Naive thymus-derived CD8-positive, alpha-beta T cell (primary cell): ENCODE measurements at places on chromosomes 4 and X.

GRCh38 chrX:19990151-19990555 lies 708 bp downstream of the BCLAF3 start:
- H3K36me3 ChIP-seq = no peaks in the 10 kb centered on the region
- peak overlapping the region; percentile 61 for H3K27ac ChIP-seq
- DNase-seq = no peak
- peaks cover 28% of the 10 kb centered on the region for H3K4me1 ChIP-seq

DNA sequence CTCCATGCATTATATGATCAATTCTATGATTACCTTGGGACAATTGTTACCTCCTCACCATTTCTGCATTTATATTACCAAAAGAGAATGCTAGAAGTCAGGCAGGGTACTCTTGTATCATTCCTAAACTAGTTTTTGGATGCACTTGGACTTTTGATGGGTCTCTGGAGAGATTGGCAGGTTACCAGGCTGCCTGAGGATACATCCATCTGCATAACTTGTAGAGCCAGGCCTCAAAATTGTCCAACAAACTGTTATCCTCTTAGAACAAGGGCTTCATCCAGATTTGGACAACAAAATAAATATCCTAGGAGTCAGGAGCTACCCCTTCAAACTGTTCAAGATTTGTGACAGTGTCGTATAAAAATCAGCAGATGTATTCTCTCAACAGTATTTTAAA lies 326.1 kb downstream of the IL15 start:
- H3K27me3 ChIP-seq = peaks cover 18% of the 10 kb centered on the region
- H3K27ac ChIP-seq = no peak overlapping the region
- no peaks in the 10 kb centered on the region for H3K4me1 ChIP-seq
- DNase-seq = no peak
- H3K4me3 ChIP-seq = no peak overlapping the region

GRCh38 chr4:74127745-74128144 lies 28.8 kb upstream of the CXCL2 start:
- no peak overlapping the region for H3K27ac ChIP-seq
- H3K4me1 ChIP-seq = no peaks in the 10 kb centered on the region
- DNase-seq = no peak
- H3K27me3 ChIP-seq = no peaks in the 10 kb centered on the region

DNA sequence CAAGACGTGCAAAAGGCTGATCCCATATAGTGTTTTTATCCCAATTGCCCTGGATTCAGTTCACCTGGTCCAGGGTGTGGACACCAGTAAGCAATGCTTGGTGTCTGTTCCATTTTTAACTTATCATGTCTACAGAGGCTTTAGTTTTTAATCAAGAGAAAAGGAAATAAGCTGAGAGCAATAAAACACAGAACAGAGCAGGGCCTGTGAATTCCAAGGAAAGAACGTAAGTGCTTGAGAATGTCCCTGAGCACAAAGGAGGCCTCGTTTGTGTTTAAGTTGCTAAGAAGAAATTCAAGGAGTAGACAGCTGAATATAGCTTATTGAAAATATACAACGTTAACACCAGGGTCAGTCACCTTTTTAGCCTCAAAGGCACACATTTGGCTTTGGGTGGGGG lies 191.3 kb downstream of the GPC3 start:
- H3K27ac ChIP-seq = no peak overlapping the region
- no peaks in the 10 kb centered on the region for H3K27me3 ChIP-seq
- no peak for DNase-seq
- no peaks in the 10 kb centered on the region for H3K4me1 ChIP-seq

- no peak overlapping the region for H3K27ac ChIP-seq
- no peaks in the 10 kb centered on the region for H3K27me3 ChIP-seq
- no peak overlapping the region for H3K4me3 ChIP-seq
- H3K36me3 ChIP-seq = peaks cover 5% of the 10 kb centered on the region
- peaks cover 4% of the 10 kb centered on the region for H3K4me1 ChIP-seq
Observed at GRCh38 chrX:148661035-148661434, 160.6 kb downstream of the AFF2 start.

- no peak overlapping the region for H3K4me3 ChIP-seq
- no peaks in the 10 kb centered on the region for H3K27me3 ChIP-seq
- no peaks in the 10 kb centered on the region for H3K4me1 ChIP-seq
- H3K27ac ChIP-seq = no peak overlapping the region
Observed at GRCh38 chrX:136028383-136028984, 43.2 kb downstream of the SLC9A6 start.

GRCh38 chr4:79964400-79965211 lies 108.4 kb downstream of the ANTXR2 start:
- H3K4me1 ChIP-seq = no peaks in the 10 kb centered on the region
- no peaks in the 10 kb centered on the region for H3K27me3 ChIP-seq
- peaks cover 25% of the 10 kb centered on the region for H3K36me3 ChIP-seq
- no peak overlapping the region for H3K27ac ChIP-seq

DNA sequence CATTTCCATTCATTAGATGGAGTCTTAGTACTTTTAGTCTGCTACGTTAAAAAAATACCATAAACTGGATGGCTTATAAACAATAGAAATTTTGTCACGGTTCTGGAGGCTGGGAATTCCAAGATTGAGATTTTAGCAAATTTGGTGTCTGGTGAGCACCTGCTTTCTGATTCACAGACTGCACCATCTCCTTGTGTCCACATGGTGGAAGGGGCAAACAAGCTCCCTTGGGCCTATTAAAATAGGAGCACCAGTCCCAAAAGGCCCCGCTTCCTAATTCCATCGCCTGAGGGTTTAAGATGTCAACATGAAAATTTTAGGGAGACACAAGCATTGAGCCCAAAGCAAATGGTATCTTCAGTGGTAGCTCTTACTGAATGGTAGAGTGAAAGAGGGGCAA lies 120.5 kb upstream of the MAP9 start:
- no peaks in the 10 kb centered on the region for H3K4me1 ChIP-seq
- H3K27ac ChIP-seq = no peak overlapping the region
- H3K27me3 ChIP-seq = no peaks in the 10 kb centered on the region
- DNase-seq = no peak
- no peaks in the 10 kb centered on the region for H3K36me3 ChIP-seq

GRCh38 chr4:2698951-2699505 lies 57.1 kb downstream of the TNIP2 start:
- H3K27me3 ChIP-seq = no peaks in the 10 kb centered on the region
- no peak overlapping the region for H3K27ac ChIP-seq
- H3K4me1 ChIP-seq = no peaks in the 10 kb centered on the region
- no peak for DNase-seq

DNA sequence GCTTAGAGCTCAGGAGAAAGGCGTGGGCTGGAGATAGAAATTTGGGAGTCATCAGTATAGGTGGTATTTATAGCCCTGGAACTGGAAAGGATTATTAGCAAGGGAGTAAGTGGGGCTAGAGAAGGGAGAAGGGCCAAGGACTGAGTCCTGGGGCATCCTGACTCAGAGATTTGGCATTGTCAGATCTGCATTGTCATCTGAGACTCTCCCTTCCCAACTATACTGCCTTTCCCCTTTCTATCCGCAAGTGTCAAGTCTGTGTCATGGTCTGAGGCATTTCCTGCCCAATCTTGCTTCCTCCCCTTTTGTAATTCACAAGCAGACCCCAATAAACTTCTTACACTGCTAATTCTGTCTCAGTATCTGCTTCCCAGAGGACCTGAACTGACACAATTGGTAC lies 24.4 kb upstream of the SLC25A43 start:
- no peak for DNase-seq
- H3K27me3 ChIP-seq = peaks cover 9% of the 10 kb centered on the region
- no peak overlapping the region for H3K27ac ChIP-seq

GRCh38 chrX:154732421-154733065 lies 18.3 kb downstream of the GAB3 start:
- H3K4me3 ChIP-seq = peak overlapping the region; percentile 65
- no peaks in the 10 kb centered on the region for H3K27me3 ChIP-seq
- DNase-seq = no peak
- peak overlapping the region; percentile 94 for H3K27ac ChIP-seq
- no peaks in the 10 kb centered on the region for H3K36me3 ChIP-seq

- no peaks in the 10 kb centered on the region for H3K36me3 ChIP-seq
- no peak for DNase-seq
- peaks cover 2% of the 10 kb centered on the region for H3K27me3 ChIP-seq
- no peak overlapping the region for H3K27ac ChIP-seq
- H3K4me3 ChIP-seq = no peak overlapping the region
- H3K4me1 ChIP-seq = no peaks in the 10 kb centered on the region
Observed at GRCh38 chr4:186592445-186592844, 37.1 kb upstream of the MTNR1A start.

- H3K4me3 ChIP-seq = no peak overlapping the region
- peak overlapping the region; percentile 20 for H3K27ac ChIP-seq
- no peak for DNase-seq
- no peaks in the 10 kb centered on the region for H3K27me3 ChIP-seq
- peaks cover 91% of the 10 kb centered on the region for H3K36me3 ChIP-seq
- peaks cover 14% of the 10 kb centered on the region for H3K4me1 ChIP-seq
Observed at GRCh38 chr4:7058792-7059191, 9.1 kb downstream of the GRPEL1 start.

DNA sequence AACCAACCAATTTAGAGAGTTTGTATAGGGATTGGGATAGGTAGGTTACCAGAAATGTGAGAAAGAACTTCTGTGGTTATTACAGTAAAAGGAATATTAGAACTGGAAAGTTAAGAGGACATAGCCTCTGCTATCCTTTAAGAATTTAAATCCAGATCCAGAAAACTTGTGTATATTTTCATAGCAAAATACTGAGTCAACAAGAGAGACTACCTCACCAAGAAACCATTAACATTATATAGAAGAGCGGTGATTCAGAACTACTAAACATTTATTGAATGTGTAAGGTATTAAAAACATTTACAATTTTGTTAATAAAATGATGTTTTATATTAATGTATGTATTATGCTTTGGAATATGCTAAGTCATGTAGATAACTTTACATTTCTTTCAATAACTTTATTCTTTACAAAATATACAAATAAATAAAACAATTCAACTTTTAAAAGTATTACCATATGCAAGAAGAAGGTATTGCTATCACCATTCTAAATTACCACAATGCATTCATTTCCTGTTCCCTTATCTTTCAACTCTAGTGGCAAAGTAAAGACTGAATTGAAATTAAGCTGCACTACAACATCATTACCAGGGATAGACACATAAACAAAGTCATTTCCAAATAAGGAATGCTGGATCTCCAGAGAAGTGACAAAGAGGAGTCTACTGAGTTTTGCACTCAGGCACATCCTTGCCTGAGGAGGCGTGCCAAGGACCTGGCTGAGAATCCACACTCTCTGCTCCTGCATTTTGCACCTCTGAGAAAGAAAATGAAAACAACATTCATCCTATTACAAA lies 6.1 kb upstream of the BDH2 start:
- H3K4me3 ChIP-seq = no peak overlapping the region
- H3K36me3 ChIP-seq = no peaks in the 10 kb centered on the region

DNA sequence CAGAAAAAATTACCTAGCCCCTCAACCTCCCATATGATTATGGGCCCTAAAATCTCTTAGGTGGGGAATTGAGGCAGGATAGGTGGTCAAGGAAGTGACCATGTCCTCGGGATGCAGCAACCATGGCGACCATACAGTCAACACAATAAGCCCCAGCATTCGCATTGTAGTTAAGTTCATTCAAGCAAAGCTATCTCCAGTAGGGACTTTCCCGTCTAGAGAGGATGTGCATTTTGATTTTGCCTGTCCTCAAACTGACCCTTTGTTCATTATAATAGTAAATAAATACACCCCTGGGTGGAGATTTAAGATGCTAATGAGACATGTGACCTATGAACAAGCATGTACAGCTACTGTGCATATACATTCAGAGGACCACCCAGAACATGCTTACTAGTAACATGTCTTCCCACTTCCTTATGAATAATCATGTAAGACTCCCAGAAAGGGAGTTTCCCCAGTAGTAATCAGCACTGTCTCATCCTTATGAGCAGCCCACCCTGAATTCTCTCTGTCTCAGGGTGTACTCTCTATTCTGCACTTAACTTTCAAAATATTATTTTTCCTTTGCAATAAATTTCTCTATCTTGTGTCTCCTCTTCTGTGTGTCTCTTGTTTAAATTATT lies 74.3 kb downstream of the NUDT11 start:
- no peak overlapping the region for H3K4me3 ChIP-seq
- no peak for DNase-seq
- H3K4me1 ChIP-seq = no peaks in the 10 kb centered on the region
- no peak overlapping the region for H3K27ac ChIP-seq

GRCh38 chrX:71923516-71923915 lies 12.9 kb downstream of the NHSL2 start:
- H3K36me3 ChIP-seq = no peaks in the 10 kb centered on the region
- H3K27me3 ChIP-seq = no peaks in the 10 kb centered on the region
- H3K4me1 ChIP-seq = no peaks in the 10 kb centered on the region
- no peak overlapping the region for H3K4me3 ChIP-seq
- DNase-seq = no peak

DNA sequence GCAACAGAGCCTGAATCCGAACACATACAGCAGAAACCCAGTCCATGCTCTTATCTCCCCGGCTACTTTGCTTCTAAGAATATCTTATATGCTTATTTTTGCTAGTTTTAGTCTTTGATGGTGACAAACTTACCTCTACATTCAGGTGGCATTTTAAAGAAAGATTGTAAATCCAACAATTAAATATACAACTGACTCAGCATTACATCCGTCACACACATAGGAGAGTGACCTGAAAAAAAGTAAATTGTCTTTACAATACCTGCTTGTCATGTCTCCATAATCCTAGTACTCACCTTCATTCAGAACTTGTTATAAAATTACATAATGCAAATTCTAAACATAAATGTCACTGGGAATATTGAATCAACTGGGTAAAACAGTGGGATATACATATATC lies 30.6 kb upstream of the BMP3 start:
- H3K27ac ChIP-seq = no peak overlapping the region
- DNase-seq = no peak
- H3K4me1 ChIP-seq = no peaks in the 10 kb centered on the region
- peaks cover 3% of the 10 kb centered on the region for H3K27me3 ChIP-seq

- peaks cover 2% of the 10 kb centered on the region for H3K4me1 ChIP-seq
- no peak overlapping the region for H3K27ac ChIP-seq
Observed at GRCh38 chrX:39755143-39756032, 342.4 kb downstream of the BCOR start.

DNA sequence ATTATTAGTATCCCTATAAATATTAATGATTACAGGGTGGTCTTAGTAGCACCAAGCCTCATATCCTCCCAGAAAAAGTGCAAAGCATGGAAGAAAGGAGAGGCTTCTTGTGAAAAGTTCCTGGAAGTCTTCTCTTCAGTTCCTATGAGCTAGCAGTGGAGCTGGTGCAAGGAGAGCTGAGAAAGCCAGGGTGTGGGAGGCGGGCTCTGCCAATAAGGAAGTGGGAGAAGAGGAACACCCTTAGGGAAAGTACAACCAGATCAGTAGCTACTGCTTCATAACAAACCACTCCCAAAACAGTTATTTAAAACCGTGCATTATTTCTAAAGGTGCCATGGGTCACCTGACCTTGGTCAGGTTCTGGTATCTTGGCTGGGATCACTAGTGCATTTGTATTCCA lies 72.4 kb downstream of the MAP9 start:
- no peaks in the 10 kb centered on the region for H3K4me1 ChIP-seq
- H3K4me3 ChIP-seq = no peak overlapping the region
- no peaks in the 10 kb centered on the region for H3K36me3 ChIP-seq
- H3K27ac ChIP-seq = no peak overlapping the region
- no peak for DNase-seq
